ENCODE measurements at places on chromosomes 11 and 22.

- peak; percentile 61 for DNase-seq
Measured at GRCh38 chr11:95680169-95680929, 109.2 kb downstream of the FAM76B start.

- DNase-seq: no peak
Measured at GRCh38 chr11:101817581-101817980, 97.2 kb upstream of the CEP126 start.

GRCh38 chr11:73797457-73797856, 9.8 kb downstream of the MRPL48 start:
- DNase-seq: no peak

- no peak for DNase-seq
Measured at GRCh38 chr22:44049486-44050231, 25.6 kb downstream of the PARVB start.

GRCh38 chr11:25483915-25484635, 847.9 kb upstream of the ANO3 start:
- DNase-seq: no peak

GRCh38 chr11:77039491-77040400, 5.5 kb downstream of the B3GNT6 start:
- DNase-seq: peak; percentile 24

GRCh38 chr22:47196881-47197772, 434.7 kb downstream of the TBC1D22A start:
- no peak for DNase-seq

DNA sequence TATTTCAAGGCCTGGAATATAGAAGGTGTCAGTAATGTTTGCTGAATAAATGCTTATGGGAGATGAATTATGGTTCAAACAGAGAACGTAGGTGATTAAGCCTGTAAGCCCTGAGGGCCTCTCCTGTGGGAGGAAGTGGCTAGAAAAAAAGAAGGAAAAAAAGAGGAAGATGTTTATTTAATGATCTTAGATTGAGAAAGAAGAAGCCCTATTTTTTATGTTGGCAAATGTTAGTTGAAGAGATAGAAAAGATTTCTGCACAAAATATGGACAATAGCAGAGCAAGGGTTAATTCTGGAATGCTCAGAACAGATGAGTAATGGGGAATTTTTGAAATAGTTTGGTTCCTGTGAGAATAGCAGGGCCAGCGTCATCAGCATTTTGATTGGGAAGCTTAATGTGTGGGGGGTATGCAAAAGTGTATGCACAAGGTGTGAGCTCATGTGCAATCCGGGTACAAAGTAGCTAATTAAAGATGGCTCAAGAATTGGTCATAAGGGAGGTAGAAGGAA, 95.7 kb downstream of the TEAD1 start:
- peak; percentile 71 for DNase-seq

DNA sequence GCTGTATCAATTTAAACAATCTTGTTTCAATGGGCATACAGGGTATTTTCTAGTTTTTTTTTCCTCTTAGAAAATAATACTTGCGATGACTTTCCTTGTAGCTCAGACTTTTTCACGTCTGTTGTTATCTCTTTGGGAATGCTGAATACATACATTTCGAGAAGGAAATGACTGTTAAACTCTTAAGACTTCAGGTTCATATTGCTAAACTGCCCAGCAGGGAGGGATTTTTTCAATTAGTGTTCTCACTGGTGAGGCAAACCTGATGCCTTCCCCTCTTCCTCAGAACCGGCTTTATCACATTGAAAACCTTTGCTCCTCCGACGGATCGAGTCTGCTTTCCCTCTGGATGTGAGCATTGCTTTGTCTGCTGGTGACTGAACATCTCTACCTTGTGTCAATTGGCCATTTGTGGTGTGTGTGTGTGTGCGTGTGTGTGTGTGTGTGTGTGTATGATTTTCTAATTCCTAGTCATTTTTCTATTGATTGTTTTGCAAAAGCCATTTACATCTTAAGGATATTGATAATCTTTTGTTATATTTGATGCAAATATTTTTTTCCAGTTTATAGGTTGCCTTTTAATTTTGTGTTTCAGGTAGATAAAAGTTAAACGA, 6.6 kb downstream of the NEAT1 start:
- peak; percentile 60 for DNase-seq

DNA sequence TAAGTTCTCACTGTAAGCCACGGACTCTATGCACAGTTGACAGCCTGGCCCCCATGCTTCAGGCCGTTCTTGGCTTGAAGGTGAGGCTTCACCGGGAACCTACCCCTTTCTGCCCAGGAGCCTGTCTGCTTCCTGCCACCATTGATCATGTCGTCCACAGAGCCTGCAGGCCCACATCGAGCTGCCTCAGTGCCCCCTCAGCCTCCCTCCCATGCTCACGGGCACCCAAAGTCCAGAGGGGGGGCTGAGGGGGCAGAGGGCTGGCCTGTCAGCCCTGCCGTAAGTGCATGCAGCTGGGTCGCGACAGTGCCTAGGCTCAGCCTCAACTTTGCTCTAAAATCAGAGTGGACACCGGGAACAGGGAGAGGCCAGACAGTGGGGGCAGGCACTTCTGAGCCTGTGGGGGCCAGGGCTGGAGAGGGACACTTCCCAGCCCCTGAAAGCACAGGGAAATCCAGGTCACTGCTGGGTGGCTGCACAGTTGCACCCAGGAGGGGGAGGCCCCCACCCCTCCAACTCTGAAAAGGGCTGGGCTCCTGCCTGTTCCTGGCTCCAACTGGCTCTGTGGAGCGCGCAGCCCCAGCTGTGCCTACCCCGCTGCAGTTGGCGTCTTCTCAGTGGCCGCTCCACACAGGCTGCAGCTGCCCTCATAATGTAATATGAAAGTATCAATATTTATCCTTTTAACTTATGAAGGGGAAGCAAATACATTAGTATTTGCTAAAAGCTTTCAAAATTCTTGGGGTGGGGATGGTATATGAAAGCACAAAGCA, 598.6 kb downstream of the DLG2 start:
- DNase-seq: no peak

- DNase-seq: no peak
Measured at GRCh38 chr22:46428602-46429324, 93.2 kb downstream of the TRMU start.

DNA sequence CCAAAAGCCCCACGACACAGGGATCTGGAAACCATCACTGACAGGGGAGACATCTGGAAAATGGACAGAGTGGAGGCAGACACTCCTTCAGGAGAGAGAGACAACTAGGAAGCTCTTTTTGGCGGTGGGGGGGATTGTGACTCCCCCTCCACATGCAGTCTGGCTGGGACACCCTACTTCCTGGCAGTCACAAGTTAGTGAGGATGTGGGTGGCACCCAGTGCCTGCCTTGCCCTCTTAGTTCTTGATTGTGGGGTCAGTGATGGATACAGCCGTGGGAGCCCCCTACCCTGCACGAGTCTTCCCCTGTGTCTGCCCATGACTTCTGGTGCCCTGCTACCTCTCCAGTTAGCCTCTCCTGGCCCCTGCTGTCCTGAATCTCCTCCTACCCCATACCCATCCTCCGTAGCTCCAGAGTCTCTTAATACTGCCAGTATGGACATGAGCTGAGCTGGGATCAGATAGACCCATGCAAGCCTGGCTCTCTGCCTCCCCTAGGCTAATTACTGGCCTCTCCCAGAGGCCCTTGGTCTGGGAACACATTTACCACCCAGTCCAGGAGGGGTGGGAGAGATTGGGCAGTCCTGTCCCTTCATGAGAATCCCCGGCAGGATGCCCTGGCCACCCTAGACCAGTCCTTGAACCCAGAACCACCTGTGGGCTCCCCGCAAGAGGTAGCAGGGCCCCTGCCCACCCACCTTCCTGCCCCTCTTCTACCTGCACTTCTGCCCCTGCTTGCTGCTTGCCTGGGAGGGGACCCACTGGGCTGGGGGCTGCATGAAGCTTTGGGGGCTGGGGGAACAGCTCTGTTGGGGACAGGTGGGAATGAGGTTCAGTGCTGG, 22.8 kb downstream of the RHBDD3 start:
- DNase-seq: no peak

GRCh38 chr11:118882491-118882890, 1.2 kb upstream of the CXCR5 start:
- no peak for DNase-seq

GRCh38 chr22:20792966-20793728, 19.2 kb downstream of the SERPIND1 start:
- no peak for DNase-seq

GRCh38 chr22:46364341-46365165, 29.0 kb downstream of the TRMU start:
- no peak for DNase-seq

DNA sequence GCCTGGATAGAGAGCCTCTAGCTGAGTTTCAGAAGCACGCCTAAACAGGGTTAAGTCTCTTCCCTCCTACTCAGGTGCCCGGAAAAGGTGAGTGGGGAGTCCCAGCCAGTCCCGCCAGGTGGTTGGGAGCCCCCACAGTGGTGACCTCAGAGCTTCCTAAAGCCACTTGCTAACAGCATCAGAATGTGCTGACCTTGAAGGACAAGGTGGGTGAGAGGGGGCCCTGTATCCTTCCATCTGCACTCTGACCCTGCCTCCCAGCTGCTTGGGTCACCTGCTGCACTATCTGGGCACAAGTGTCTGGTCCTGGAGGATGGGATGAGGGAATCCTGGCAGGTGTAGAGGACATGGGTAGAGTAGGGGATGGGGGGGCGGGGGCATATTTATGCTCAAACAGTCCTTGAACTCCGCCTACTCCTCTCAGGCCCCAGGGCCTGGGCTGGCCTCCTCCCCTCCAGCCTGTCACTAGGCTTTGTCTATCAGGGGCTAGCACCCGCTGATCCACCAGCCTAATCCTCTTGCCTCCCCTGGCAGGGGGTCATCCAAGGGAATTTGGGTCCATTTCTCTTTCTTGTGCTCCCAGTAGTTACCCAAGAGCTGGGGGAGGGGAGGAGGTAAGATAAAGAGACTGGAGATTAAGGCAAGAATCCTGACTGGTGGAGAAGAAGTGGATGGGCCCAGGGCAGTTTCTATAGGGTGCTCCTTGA, 3.4 kb downstream of the USP2 start:
- DNase-seq: no peak

DNA sequence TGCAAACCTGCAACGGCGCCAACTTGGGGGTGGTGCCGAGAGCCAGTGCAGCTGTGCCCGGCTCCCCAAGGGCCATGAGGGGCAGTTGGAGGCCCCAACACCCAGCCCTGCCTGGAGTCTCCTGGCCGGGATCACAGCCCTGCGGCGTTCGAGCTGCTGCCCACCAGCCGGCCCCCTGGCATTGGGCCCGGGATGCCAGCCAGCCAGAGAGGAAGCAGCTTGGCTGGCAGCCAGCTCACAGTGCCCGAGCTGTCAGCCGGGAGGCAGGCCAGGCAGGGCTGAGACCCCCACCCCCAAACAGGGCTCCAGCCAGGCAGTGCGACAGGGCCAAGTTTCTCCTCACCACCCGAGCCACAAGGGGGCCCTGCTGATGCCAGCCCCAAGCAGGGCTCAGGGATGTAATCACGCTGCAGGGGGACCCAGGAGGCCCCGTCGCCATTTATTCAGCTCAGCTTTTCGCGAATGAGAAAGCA, 26.0 kb upstream of the TCF20 start:
- no peak for DNase-seq

- peak; percentile 67 for DNase-seq
Measured at GRCh38 chr22:50250555-50251476, at the start of gene HDAC10. HDAC10 (minus strand) TSS chr22:50251265; CDS start chr22:50251032, 233 bp downstream.

DNA sequence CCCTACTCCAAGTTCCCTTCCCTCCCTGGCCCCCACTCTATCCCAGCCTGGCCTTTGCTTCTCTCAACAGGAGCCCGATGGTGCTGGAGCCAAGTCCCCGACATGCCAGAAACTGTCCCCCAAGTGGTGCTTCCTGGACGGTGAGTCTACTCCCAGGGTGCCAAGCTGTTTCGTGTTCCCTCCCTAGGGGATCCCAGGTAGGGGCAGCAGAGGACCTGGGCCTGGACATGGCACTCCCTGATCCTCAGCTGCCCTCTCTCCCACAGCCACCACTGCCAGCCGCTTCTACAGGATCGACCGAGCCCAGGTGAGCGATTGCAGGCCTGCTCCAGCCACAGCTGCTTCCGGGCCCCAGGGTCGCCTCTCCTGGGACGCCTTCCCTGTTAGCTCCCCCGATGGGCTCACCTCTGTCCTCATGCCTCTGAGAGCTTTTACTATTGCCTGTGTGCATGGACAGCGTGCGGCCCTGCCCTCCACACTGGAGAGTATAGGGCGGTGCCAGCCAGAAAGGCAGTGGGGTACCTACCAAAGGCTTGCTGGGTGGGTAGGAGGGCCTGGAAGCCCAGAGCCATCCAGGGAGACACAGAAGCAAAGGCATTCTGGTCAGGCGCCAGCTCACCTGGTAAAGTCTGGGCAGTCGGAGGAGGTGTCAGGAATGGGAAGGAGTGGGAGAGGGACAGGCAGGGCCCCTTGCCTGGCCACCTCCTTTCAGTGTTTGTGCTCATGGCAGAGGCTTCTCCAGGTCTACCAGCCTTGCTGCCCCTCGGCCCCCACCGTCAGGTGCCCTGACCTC, 5.0 kb upstream of the MDK start:
- DNase-seq: no peak

DNA sequence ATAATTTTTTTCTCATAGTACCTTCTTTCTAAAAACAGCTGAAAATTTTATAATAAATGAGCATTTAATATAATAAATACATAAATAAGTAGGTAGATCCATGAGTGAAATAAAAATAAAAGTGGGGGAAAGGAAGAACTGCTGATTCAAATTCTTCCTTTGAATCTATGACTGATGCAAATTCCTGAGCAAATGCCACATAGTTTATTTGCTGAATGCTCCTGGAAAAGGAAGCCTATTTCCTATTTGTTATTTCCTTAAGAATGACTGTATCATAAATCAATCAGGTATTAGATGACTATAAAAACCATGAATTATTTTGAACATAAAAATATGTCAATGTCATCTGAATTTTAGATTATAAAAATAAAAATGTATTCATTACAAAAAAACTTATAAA, 16.6 kb downstream of the BTBD10 start:
- DNase-seq: no peak

GRCh38 chr22:16957781-16958180, 50.2 kb downstream of the GAB4 start:
- DNase-seq: no peak

DNA sequence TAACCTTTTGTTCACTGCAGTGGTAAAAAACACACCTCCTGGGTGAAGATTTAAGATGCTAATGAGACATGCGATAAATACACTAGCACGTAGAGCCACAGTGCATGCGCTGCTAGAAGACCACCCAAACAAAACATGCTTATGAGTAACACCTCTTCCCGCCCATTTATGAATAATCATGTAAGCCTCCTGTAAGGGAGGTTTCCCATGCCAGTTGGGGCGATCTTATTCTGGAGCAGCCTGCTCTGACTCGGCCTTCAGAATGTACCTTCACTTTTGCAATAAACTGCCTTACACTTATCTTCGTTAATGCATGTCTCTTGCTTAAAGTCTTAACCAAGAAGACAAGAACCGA, 18.1 kb upstream of the SCARF2 start:
- no peak for DNase-seq

DNA sequence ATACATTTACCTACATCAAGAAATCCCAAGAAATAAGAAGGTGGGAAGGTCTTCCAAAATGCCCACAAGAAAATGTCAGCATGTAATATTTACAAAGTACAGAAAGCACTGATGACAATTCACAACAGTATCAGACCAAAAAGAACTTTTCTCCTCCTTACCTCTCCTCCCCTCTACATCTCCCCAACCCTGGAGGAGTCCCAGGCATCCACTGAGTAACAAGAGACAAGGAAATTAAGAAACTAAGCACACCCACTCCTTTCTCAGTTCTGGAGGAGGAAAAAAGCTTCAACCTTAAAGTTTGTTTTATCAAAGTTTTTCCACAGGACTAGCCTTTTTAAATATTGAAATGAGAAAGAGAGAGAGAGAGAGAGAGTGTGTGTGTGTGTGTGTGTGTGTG, 2.0 kb upstream of the SERGEF start:
- DNase-seq: no peak

GRCh38 chr11:22521226-22521625, 104.4 kb downstream of the FANCF start:
- peak; percentile 79 for DNase-seq

Measured in brain microvascular endothelial cell (primary cell).